Esophagus squamous epithelium (tissue), 5 donors: ENCODE measurements at places on chromosomes 13 and 19.

GRCh38 chr19:2269244-2270156 lies 12.5 kb downstream of the PEAK3 start:
- peak; percentile 78 for DNase-seq

GRCh38 chr13:75079226-75079625 lies 402.7 kb downstream of the TBC1D4 start:
- DNase-seq = no peak

- no peak for DNase-seq
Observed at GRCh38 chr13:107209824-107210722, 642.1 kb upstream of the ARGLU1 start.

- no peak for DNase-seq
Observed at GRCh38 chr19:55261671-55262126, 2.9 kb upstream of the PPP6R1 start.

DNA sequence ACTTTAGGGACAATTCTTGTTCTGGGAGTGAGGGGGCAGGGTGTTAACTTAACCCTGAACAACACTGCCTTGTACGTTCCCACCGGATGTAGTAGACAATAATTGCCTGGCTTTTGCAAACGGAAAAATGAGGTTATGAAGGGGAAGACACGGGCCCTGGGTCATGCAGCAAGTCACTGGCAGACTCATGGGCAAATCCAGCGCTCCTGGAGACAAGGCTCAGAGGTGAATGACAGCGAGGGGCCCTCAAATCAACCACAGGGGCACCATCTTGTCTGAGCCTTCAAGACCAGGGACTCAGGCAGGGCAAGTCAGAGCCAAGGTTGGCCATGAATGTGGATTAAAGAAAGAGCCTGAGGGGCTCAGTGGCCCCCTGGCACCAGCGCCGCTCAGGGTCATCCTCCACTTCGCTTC lies 2.8 kb downstream of the RASA3 start:
- DNase-seq = no peak

GRCh38 chr13:55992145-55992544 lies 1148.6 kb upstream of the PRR20A start:
- no peak for DNase-seq

GRCh38 chr13:88074794-88075510 lies 403.8 kb downstream of the SLITRK5 start:
- DNase-seq = no peak

DNA sequence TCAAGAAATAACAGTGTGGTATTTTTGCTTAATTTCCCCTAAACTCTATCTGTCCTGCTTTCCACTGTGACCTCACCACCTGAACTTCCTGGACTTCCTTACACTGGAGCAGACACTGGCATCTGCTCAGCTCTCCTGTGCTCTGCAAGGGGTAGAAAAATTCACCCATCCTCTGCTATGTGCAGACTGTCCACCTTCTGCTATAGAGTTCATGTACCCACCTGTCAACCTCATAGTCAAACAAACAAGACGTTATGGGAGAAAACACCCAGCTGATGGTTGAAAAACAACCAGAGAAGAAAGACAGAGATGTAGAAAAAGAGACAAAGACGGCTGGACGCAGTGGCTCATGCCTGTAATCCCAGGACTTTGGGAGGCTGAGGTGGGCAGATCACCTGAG lies 12.2 kb downstream of the LAIR1 start:
- no peak for DNase-seq

- DNase-seq = no peak
Observed at GRCh38 chr19:11268783-11269267, 6.5 kb upstream of the DOCK6 start.

GRCh38 chr13:112177450-112178288 lies 110.7 kb downstream of the SOX1 start:
- DNase-seq = no peak

- DNase-seq = no peak
Observed at GRCh38 chr19:18969931-18970659, 29.1 kb upstream of the HOMER3 start.

- DNase-seq = no peak
Observed at GRCh38 chr13:110798081-110798994, 84.8 kb downstream of the ING1 start.

- DNase-seq = no peak
Observed at GRCh38 chr19:35115177-35115951, at the start of gene FXYD3. TSS of gene FXYD3 (plus strand) at chr19:35115823. CDS start at chr19:35119377, 3,554 bp downstream.

GRCh38 chr19:928471-929202 lies 2.8 kb downstream of the ARID3A start:
- DNase-seq = no peak

GRCh38 chr19:56087647-56088496 lies 33.2 kb downstream of the ZNF787 start:
- DNase-seq = no peak

- no peak for DNase-seq
Observed at GRCh38 chr13:110237875-110238817, 68.8 kb downstream of the COL4A1 start.

- DNase-seq = no peak
Observed at GRCh38 chr13:54949735-54950134, 1921.1 kb downstream of the OLFM4 start.

DNA sequence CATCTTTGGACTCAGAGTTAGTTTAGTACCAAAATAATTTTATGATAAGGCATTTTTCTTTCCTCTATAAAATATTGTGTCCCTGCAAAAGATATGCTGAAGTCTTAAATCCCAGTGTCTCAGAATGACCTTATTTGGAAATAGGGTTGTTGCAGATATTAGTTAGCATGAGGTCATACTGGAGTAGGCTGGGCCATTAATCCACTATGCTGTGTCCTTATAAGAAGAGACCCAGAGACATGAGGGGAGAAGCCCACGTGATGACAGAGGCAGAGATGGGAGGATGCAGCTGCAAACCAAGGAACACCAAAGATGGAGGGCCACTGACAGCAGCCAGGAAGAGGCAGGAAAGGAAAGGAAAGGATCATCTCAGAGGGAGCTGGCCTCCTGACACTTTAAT lies 6.4 kb downstream of the POGLUT2 start:
- no peak for DNase-seq

GRCh38 chr13:20035130-20035529 lies 76.6 kb downstream of the ZMYM2 start:
- no peak for DNase-seq

DNA sequence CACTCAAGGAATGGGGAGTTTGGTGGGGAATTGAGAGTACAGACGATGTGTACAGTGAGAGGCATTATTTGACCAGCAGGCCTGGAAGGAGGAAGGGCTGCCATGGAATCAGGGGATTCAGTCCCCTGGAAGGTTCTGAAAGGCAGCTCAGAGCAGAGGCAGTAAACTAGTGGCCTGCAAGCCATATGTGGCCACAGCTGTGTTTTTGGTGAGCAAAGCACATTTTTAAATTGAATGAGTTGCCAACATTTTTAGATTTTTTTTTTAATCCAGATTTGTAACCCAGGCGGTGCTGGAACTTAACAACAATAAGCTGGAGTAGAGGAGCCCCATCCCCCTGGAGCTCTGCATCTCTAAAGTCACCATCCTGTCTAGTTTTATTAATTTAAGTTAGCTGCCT lies 95.3 kb upstream of the IPO5 start:
- DNase-seq = no peak

DNA sequence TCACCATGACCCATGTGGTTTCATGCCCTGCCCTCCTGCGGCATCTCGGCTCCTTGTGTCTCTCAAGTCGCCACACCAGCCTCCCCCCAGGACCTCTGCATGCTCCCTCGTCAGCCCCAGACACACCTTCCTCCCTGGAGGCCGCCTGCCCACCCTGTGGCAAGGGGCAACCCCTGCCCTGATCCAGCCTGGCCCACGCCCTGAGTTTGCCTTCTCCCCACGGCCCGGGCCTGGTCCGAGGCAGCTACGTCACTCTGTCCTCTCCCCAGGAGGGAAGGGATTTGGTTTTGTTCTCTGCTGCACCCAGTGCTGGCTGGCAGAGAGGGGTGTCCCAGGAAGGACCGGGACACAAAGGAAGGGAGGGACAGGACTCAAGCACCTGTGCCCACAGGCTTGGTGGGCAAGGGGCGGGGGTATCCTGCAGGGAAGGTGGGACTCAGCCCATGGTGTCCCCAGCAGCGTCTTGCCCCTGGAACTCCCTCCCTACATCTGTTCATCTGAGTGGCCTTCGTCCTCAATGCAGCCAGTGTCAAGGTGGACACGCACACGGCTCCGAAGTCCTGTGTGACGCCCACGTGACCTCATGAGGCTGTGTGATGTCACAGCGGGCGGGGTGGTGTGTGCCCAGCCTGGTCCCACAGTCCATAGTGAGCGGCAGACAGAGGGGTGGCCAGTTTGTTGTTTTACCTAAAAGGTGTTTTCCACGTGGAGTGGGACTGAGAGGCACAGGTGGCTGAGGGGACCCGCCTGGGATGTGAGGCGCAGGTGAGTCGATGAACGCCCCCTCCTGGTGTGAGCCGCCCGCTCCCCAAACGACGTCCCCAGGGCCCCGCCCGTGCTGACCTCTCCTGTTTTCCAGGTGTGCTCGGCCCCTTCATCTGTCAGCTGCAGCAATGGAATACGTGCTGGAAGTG lies at the start of gene TEX29:
Gene TEX29 (plus strand): TSS at position 645 of the 914 bp plus-strand sequence. CDS start 249 bp downstream, at position 894.
- no peak for DNase-seq

GRCh38 chr13:41052441-41052840 lies 8.9 kb upstream of the WBP4 start:
- no peak for DNase-seq

DNA sequence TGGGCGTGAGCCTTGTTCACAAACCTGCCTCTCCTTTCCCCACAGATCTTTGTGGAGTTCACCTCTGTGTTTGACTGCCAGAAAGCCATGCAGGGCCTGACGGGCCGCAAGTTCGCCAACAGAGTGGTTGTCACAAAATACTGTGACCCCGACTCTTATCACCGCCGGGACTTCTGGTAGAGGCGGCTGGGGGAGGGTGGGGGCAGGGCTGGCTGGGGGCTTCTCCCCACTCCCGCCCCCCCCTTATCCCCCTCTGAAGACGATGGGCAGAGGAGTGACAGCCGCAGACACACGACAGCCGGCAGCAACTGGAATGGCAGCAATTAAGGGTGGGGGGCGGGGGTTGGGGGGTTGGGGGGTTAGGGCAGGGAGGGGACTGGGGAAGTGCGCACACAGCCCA lies 1.1 kb upstream of the EPN1 start:
- no peak for DNase-seq

DNA sequence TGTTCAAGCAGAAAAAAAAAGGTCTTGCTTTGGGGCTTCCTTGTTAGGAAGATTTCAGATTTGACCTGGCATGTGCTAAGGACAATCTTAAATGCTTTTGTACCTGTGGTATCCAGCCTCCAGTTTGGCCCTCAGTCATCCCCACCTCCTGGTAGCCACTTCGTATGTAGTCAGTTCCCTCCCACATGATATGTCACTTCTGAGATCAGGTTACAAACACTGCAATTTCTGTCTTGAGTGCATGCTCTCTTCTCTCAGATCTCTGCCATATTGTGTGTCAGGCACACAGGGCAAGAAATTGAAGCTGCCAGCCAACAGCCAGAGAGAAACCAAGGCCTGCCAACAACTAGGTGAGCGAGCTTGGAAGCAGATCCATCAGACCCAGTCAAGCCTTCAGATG lies 60.3 kb upstream of the STARD13 start:
- DNase-seq = no peak

DNA sequence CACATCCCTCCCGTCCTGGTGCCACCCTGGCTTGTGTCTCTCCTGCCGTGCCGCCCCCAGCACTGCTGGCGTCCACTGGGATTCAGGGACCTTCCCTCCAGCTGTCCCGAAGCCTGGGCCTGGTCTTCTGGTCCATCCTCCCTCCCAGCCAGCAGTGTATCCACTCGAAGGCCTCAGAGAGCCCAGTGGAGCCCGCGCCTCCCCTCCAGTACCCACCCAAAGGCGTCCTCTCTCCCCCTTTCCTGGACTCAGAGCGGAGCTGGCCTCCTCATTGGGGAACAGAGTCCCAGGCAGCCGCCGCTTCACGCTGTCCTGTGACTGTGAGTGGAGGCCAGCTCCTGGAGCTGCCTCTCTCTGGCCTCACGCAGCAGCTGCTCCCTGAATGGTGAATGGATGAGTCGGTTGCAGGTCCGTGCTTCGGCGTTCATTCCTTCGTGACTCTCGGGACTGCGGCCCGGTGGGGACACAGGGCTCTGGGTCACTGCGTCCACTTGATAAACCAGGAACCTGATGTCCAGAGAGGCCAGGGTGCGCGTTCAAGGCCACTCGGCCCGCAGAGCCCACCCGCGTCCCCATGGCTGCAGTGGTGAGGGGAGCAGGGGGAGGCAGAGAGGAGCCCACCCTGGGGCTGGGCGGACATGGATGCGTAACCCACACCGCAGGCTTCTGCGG lies 12.1 kb downstream of the ONECUT3 start:
- no peak for DNase-seq

DNA sequence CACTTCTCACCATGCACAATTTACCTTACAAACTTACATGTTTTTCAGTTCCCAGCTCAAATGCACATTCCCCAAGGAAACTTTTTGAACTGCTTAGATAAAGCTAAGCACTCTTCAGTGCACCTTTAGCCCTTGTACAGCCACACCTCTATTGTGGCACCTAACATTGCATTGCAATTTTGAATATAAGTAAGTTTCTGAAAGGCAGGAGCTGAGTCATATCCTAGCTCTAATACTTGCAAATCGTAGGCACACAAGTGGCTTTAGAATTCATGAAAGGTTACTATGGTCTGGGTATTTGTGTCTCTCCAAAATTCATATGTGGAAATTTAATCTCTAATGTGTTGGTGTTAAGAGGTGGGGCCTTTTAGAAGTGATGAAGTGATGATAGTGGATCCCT lies 4.9 kb upstream of the ESD start:
- no peak for DNase-seq

DNA sequence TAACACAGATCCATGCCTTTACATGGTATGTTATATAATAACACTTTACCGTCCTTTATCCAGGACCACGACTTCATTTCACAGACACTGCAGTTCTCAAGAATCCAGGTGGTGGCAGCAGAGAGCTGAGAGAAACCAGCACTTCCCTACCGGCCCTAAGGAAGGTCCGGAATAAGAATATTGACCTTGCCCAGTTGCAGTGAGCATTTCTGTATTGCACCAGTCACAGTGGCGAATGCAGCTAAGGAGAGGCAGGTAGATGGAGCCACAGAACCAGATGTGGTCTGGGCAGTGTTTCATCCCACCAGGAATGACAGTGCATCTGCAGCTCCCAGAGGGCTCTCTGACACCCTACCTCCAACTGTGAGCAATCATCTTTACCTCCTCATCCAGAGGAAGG lies 44.6 kb downstream of the ZNF787 start:
- DNase-seq = no peak

DNA sequence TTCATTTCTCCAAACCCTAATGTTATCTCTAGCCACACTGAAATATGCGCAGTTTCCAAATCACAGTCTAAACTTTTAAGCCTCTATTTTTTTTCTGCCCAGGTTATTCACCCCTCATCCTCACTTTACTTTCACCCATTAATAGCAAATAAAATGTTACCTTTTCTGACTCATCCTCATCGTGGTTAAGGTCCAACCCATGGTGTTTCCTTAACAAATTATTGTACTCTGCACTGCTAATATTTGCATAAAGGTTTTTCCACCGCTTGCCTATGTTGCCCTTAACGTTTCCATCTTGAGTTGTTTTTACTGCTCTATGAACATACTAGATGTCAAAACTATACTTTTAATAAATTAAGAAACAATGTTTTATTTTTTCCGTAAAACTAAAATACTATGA lies 780.9 kb upstream of the KLHL1 start:
- DNase-seq = no peak

- DNase-seq = no peak
Observed at GRCh38 chr19:531753-532560, at the start of gene CDC34. TSS of gene CDC34 (plus strand) at chr19:531760. CDS start at chr19:531932, 172 bp downstream.

GRCh38 chr19:3958836-3959765 lies 11.8 kb downstream of the DAPK3 start:
- no peak for DNase-seq

- DNase-seq = no peak
Observed at GRCh38 chr13:91135968-91136367, 211.5 kb upstream of the MIR17HG start.

GRCh38 chr19:16143399-16144215 lies at the start of gene HSH2D:
TSS of gene HSH2D (plus strand) at chr19:16143685. CDS start at chr19:16148751, 5,066 bp downstream.
- peak; percentile 77 for DNase-seq
